GM19239 (cell line): ENCODE measurements at places on chromosomes 16 and 17.

DNA sequence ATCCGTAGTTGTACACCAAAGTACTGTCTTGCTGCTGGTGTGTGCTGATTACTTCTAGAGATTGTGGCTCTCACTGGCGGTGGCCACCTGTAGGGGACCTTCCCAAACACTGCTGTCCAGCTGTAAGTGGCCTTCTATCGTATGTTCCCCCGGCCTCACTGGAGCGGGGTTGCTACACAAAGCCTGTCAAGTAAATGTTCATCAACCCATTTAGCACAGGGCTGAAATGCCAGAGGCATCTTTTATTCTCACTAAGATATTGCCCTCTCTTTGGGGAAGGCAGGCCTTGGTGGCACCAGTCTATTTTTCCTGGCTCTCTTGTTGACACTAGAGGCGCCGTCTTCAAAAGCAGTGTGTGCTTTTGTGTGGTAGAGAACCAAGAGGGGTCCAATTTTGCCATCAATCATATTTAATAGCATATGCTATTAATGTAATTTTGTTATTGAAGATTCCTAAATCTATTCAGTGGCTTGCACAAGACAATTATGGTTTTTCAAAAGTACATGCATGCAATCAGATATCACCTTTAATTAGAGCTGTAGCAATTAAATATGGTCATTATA, 514.4 kb upstream of the SALL1 start:
- no peak for DNase-seq

DNA sequence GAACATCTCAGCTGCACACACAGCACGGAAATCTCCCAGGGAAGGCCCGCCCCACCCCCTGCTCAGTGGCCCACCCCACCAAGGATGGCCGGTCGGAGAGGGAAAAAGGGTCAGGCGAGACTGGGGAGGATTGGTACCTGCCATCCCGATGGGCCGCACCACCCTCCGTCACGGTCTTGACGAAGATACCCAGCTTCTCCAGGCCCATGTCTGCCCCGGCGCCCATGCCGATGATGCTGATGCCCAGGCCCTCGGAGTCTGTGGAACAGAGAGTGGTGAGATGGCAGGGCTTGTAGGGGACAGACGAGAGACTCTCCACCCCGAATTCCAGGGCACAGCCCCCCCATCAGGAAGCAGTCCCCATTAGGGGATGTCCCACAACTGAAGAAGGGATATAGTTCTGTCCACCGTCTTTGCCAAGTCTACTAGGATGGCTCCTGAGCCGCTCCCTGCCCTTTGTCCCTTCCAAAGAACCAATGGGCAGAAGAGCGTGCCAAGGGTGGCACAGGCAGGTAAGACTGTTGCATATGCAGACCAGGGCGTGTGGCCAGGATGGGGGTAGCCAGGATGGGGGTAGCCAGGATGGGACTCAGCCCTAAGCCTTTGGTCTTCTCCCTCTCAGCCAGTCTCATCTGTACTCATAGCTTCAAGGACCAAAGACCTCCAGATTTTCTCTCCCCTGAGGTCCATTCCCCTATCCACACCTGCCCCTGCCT, 6.9 kb downstream of the PPP1R9B start:
- DNase-seq, result no peak

DNA sequence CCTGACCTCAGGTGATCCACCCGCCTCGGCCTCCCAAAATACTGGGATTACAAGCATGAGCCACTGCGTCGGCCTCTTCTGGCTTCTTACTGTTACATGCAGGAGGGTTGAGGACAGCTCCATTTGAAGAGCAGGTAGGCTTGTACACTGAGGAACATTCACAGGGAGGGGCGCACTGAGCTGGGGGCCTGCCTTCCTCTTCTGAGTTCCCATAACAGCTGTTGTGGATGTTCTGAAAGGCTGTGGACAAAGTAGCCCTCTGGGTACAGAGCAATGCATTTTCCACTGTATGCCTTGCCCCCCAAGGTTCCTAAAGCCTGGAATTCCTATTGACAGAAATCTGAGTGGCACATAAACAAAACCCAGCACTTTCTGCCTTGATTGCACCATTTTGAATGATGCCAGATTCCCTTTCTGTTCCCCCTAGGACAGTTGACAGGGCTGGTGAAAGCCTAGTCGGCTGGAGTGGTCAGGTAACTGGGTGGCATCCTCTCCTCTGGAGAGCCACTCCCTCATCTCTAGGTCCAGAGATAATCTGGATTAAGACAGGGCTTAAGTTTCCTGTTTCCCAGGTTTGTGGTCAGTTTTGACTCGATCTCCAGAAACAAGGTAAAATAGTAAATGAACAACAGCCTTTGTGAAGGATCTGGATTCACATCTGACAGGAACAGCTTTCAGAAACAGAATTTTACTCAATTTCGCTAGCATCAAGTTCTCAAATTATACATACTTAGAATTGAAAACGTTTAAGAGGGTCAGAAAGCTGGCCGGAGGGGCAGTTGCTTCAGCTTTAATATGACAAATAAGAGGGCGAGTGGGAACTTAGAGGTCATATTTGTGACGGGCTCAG, 1.3 kb upstream of the CDK5R1 start:
- DNase-seq, result no peak

GRCh38 chr17:8162997-8163977, 539 bp upstream of the VAMP2 start:
- DNase-seq, result no peak

DNA sequence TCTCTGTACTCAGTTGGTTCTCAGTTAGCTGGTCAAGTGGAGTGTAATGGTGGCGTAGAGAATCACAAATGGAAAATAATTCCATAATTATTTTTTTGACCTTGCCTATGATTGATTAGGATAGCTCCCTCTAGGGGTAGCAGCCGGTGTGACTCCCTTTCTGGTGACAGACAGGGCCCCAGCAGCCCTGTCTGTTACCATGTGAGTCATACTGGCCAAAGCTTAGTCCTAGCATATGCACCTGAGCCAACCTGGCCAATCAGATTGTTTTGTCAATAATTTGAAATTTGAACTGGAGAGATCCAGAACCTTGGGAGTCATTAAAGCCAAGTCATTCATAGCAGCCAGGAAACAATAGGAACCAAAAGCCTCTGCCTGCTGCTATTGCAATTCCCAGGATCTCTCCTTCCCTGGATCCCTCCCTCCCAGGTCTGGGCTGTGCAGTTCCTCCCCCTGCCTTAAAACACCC, 5.6 kb downstream of the PNPO start:
- DNase-seq, result peak; percentile 71

DNA sequence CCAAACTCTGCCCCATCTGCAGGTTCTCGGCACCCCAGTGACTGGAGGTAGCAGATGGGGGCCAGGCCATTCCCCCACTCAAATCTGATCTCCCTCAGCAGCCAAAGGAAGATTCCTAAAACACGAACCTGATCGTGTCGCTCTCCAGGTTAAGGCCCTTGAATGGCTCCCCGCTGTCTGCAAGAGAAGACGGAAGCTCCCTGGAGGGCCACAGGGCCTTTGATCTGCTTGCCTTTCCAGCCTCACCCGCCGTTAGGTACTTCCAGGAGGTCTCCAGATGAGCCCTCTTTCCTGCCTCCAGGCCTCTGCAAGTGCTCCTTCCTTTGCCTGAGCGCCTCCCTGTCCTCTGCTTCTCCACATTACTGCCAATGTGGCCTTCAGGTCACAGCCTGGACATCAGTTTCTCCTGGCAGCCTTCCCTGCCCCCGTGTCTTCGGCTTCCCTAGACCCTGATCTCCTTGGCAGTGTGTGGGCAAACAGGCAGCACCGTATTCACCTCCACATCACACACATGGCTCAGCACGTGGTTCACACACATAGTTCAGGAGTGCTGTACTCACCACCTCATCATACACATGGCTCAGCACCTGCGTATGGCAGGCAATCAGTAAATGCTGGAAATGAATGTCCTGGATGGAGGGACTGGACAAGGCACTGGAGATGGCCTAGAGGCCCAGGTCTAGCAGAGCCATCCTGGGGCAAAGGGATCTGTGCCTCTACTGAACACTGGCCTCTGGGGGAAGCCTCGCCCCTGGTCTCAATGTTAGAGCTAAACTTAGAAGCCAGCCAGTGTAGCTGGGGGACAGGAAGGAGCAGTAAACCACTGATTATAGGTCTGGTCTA, 26.4 kb upstream of the MRPS23 start:
- DNase-seq, result no peak

- no peak for DNase-seq
Measured at GRCh38 chr16:49986351-49987124, 38.5 kb upstream of the CNEP1R1 start.

DNA sequence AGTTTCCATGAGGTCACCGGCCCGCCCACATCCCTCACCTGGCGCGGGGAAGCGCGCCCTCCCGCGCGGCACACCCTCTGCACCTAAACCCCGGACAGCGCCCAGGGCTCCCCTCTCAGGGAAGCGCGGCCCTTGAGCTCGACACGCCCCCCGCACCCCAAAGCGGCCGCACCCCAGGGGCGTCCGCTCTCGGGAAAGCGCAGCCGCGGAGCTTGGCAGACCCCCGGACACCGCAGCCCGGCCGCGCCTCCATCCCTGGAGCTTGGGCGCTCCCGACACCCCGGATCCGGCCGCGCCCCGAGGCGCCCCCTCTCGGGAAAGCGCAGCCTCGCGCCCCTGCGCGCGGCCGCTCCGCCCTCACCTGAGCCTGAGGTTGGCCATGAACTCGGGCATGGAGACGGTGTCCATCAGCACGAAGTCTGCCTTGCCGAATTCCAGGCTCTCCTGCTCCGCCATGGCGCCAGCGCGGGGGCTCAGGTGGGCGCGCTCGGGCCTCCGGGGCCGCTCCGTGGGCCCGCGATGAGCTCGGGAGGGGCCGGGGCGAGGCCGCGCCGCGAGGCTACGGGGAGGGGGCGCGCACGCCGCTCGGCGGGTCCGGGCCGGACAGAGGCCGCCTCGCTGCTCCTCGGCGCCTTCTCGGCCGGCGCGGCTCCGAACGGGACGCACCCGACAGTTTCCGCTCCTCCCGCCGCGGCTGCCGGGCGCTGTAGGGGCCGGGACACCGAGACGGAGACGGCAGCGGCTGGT, at the start of gene MYO1D:
Gene MYO1D, minus strand, starts transcription at position 708 of the 747 bp plus-strand sequence. Its CDS starts 252 bp downstream, at position 456.
- peak; percentile 62 for DNase-seq

GRCh38 chr16:47732523-47733111, 271.5 kb downstream of the PHKB start:
- DNase-seq, result no peak

DNA sequence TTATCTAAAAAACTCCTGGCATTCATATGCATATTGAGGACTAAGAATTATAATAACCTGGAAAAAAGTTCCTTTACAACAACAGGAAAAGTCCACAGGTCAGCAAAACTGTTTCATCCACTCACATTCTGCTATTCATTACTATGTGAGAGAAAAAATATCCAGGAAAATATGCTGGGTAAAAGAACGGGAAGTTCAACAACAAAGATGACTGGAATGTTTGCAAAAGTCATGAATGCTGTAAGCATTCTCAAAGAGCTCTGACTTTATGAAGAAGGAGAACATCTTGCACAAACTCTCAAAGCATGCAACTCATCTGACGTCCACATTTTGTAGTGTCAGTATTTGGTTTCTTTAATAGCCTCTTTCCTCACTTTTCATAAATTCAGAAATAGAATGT, 56.9 kb upstream of the ALDH3A1 start:
- DNase-seq, result no peak

GRCh38 chr17:75764417-75764710, 628 bp downstream of the GALK1 start:
- DNase-seq, result no peak

- no peak for DNase-seq
Measured at GRCh38 chr16:48895142-48895541, 285.2 kb upstream of the N4BP1 start.

- DNase-seq, result no peak
Measured at GRCh38 chr17:66689221-66689620, 145.7 kb upstream of the CACNG5 start.

DNA sequence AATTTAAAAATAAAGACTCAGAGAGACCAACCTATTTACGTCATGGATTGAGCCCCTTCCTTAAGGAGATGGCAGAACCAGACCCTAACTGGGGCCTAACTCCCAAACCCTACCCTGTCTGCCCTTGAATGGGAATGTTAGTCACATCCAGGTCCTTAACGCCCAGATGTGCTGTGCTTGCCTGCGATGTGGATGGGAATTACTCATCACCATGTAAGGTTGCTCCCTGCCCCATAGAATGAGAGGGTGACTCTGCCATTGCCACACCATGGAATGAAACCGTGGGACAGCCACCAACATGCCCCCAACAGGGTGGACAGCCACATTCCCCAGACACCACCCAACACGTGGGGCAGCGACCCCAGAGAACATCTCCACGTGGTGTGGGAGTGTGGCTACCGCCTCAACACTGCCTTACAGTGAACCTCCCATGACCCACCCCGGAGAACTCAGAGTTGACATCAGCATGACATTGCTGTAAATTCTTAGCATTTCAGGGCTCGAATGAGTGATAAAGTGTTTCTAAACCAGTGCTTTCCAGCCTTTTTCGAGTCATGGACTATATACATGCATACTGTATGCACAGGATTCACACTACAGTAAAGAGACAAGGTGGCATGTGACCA, 31.8 kb downstream of the SCNN1B start:
- DNase-seq, result no peak

- no peak for DNase-seq
Measured at GRCh38 chr16:71796501-71797097, 12.0 kb downstream of the AP1G1 start.

DNA sequence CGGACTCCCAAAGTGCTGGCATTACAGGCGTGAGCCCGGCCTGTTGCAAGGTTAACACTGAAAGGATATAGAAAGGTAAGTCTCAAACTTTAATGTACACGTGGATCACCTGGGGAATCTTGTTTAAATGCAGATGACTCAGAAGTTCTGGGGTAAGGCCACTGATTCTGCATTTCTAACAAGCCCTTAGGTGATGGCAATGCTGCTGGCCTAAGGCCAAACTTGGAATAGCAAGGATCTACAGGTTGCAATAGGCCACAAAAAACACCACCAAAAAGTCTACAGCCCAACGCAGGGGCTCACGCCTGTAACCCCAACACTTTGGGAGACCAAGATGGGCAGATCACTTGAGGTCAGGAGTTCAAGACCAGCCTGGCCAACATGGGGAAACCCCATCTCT, 4.2 kb downstream of the CMTM4 start:
- no peak for DNase-seq

- DNase-seq, result no peak
Measured at GRCh38 chr17:9116311-9116835, 95.1 kb downstream of the NTN1 start.

DNA sequence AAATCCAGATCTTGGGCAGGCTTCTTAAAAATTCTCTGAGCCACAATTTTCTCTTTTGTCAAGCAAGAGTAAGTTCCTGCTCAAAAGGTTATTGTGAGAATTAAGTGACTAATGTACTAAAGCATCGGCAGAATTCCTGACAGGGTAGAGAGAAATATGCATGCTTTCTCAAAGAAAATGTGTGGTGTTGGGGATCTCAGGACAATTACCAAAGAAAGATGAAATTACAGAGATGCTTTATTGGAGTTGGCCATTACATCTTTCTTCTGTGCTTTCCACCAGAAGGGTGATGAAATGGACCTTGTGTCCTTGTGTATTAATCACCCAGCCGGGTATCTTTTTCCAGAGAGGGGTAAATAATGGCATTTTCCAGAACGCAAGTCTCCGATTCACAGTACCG, 1.7 kb upstream of the USP43 start:
- DNase-seq, result no peak
